ENCODE measurements at places on chromosomes 4 and X.
A peak's percentile ranks its signal among the peaks of the same experiment; 100 is the strongest.

GRCh38 chr4:147617841-147618691, 869 bp downstream of the TMEM184C start:
- no peak for DNase-seq

GRCh38 chr4:148245015-148245414, 197.2 kb downstream of the NR3C2 start:
- DNase-seq, result no peak

- no peak for DNase-seq
Observed at GRCh38 chr4:124433500-124433899, 279.0 kb downstream of the ANKRD50 start.

- no peak for DNase-seq
Observed at GRCh38 chr4:16967722-16968121, 69.3 kb upstream of the LDB2 start.

DNA sequence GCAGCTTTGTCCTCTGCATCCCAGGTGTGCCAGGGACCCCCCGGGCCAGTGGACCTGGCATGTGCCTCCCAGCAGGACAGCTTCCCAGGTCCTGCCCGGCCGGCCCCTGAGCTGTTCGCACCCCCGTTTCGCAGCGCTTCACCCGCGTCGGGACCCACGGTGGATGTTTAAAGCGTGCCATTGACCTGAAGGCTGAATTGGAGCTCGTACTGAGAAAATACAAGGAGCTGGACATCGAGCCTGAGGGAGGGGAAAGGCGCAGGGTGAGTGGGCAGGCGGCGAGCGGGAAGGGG, 7.9 kb downstream of the UVSSA start:
- DNase-seq, result no peak

DNA sequence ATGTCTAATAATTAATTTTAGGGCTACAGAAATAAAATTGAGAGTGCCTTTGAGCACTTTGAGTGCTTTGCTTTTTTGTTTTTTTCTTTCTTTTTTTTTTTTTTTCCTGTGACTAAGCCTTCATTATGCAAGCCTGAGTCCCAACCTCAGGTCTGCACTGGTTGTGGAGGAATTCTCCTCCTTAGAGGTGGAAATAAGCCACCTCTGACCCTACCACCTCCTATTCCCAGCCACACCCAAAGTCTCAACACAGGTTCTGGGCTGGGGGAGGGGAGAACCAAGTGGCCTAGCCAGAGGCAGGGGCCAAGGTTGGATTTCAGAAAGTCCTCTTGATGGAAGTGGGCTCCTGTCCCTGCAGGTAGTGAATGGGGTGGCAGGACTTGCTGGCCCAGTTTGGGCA, 180.2 kb downstream of the ARAP2 start:
- DNase-seq, result no peak

DNA sequence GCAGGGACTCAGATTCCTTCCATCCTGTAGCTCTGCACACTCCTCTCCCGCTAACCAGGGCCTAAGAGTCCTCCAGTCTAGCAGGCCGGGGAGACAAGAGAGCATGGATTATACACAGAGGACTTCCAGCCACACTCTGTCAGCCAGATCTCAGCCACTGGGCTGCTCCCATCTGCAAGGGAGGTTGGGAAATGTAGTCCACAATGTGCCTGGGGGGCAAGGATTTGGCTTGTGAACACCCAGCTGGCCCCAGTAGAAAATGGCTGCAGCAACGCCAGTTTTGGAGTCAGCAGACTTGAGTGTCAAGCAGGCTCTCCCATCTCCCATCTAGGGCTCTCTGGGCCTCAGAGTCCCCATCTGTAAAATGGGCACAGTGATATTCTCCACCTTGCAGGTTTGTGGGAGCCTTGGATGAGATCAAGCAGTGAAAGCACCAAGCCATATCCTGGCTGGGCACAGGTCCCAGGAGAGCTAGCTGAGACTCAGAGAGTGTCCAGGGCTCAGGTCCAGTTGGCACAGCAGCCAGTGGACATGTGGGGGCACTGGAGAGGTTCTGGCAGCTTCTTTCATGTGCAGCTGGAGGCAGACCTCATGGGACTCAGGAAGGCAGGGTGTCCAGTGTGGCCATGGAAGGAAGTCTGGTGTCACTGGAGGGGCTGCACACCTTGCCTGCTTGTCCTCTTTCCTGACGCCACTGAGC, 14.6 kb downstream of the PSAPL1 start:
- DNase-seq, result no peak

DNA sequence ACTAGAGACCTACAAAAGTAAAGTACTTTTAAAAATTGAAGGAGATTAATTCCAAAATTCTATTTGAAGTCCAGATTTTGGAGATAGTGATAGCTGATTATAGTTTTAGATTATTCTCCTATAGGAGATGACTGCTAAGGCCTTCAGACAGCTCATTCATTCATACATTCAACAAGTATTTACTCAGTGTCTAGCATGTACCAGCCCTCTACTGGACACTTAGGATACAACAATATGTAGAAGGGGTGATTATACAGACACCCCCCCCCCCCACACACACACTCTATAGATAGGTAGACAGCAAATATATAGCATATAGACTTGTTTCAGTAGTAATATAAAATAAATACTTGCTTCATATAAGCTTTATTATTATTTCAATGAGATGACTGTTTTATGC, 60.4 kb upstream of the TAF9B start:
- DNase-seq, result no peak

DNA sequence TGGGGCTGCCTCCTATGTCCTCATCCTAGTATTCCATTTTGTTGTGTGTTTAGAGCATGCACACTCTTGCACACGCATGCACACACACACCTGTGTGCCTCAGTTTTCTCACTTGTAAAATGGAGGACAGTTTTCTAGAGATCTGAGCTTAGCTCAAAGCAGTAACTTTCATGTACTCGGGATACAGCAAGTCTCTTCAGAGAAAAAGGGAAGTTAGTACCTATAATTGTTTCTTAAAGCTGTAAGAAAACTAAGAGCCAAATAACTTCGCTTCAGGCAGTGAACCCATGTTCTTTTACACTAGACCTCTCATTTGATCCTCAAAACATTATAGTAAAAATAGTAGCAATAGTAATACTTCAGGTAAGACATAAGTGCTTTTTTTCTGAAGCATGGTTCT, 49.6 kb downstream of the KIT start:
- no peak for DNase-seq

- DNase-seq, result no peak
Observed at GRCh38 chr4:39357002-39357401, 9.2 kb downstream of the RFC1 start.

DNA sequence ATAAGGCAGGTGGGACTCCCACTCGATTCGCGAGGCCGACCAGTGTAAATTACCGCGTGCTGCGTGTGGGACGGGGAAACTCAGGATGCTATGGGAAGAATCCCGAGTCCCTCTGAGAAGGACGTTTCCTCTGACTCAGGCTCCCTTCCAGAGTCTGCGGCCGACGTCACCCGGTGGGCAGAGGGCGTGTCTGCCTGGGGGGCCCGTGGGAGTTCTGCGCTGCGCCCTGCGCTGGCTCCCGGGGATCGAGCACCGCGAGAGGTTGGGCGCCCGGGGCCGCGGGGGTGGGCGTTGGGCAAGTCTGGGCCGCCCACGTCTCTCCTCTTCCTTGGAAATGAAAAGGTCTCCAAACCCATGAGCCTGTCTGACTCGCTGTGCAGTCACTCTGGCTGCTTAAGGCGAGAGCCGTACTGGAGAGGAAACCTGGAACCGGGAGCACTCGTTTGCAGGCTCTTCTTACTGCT, 568 bp downstream of the NIPAL1 start:
- DNase-seq, result peak; percentile 16

- no peak for DNase-seq
Observed at GRCh38 chr4:92791871-92792440, 488.2 kb downstream of the GRID2 start.

DNA sequence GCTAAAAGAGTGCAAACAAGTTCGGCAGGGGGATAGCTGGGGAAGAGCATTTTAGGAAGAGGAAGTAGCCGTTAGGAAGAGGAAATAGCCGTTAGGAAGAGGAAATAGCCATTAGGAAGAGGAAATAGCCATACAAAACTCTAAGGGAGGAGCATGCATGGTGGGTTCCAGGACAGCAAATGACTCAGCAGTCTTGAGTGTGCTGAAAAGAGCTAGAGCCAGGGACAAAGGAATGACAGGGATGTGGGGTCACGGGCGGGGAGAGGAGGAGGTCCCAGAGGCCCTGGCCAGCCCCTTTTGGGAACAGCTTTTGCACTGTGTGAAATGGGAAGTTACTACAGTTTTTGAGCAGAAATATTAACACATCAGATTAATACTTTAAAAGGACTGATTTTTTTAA, 882.6 kb downstream of the TRIML1 start:
- DNase-seq, result no peak

DNA sequence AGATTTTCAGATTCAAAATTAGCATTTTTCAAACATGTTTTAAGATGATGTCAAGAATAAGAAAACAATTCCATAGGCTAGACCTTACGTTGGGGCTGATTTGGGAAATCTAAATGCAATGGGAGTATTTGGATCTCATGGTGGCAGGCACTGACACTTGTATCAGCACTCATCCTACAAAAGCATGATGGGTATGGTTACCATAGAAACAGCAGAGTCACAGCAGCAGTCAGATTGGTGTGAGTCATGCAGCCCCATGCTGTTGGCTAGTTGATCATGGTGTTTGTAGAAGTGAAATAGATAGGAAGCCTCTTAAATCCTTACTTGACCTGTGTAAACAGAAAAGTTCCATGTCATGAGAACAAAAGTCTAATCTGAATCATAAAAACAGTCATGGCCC, 1637.3 kb upstream of the PABPC4L start:
- peak; percentile 66 for DNase-seq

DNA sequence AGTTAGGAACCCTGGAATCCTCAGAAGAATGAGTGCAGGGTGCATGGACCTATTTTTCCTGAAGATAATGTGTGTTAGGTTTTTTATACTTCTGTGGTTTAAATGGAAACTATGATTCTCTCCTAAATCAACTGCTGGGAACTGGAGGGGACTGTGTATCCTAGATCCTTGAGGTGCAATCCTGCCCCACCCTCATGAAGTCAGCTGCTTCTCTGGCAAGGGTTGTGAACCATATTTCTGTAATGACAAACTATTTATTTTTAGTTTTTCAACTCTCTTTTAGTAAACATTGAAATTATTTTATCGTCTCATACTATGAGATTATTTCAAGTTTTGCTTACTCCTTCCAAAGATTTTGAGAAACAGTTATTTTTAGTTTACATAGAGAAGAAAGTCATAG, 25.8 kb upstream of the VEGFC start:
- DNase-seq, result no peak

DNA sequence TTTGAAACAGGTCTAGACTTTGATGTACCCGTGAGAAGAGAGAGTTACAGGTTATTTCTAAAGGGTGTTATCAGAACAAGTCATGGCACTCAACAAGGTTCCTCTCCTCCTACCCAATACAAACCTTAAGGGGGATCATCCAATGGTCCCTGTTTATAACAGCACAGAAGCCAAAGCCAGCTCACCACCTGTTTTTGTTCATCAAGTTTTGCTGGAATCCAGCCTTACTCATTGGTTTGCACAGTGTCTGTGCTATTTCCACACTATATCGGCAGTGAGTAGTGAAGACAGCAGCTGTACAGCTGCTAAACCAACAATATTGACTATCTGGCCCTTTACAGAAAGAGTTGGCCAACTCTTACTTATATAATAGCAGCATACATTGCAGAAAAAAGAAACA, 262.1 kb upstream of the STS start:
- no peak for DNase-seq

DNA sequence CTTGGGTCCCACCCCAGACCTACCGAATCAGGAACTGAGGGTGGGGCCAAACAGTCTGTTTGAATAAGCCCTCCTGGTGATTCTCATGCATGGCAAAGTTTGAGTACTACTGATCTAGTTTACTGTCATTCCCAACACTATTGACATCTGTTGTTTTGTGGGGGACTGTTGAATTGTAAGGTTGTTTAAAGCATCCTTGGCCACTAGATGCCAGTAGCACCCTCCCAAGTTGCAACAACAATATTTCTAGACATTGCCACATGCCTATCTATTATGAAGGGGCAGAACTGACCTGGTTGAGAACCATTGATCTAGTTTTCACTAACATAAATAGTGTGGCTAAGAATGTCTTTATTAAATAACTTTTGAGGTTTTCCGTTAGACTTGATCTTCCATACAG, 15.1 kb downstream of the TAF9B start:
- DNase-seq, result no peak

DNA sequence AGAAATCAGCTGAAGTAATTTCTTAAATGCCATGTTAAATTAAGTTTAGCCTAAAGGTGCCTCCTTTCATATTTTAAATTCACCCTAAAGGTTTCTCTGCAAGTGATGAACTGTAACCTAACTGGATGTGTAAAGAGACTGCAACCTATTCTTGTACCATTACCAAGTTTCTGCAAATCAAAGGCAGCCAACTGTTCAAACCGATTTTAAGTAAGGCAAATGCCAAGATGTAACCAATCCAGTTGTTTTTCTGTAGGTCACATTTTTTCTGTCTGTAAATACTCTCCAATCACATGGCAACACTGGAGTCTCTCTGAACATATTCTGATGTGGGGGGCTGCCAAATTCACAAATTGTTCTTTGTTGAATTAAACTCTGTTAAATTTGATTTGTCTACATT, 42.4 kb upstream of the FGF2 start:
- DNase-seq, result no peak

DNA sequence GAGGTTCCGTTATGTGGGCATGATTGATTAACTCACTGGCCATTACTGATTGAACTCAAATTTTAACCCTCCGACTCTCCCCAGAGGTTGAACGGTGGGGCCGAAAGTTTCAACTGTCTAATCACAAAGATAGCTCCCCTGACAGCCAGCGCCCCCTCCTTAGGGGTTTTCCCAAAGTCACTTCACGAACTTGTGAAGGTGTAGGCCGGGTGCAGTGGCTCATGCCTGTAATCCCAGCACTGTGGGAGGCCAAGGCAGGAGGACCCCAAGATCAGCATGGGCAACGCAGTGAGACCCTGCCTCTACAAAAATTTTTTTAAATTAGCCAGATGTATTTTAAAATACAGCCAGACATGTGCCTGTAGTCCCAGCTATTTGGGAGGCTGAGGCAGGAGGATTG, 39.8 kb upstream of the RBM47 start:
- no peak for DNase-seq

- DNase-seq, result no peak
Observed at GRCh38 chrX:17471121-17471520, 96.1 kb downstream of the NHS start.

DNA sequence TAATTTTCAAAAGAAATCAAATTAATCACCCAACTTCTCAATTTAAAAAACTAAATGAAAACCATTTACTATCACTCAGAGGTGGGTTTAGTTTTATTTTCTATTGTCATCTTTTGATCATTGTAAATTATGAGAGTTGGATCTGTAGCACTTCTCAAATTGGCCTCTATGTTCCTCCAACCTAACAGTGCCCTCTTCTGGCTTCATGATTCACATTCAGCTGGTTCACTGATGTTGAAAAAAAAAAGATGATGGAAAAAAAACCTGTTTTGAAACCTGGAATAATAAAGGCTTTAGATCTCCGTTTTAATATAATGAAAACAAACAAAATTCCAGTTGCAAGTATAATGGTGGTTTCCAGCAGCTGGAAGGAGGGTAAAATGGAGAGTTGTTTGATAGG, 2.4 kb upstream of the NBDY start:
- DNase-seq, result peak; percentile 41
